ENCODE measurements at places on chromosomes 12 and 14.

DNA sequence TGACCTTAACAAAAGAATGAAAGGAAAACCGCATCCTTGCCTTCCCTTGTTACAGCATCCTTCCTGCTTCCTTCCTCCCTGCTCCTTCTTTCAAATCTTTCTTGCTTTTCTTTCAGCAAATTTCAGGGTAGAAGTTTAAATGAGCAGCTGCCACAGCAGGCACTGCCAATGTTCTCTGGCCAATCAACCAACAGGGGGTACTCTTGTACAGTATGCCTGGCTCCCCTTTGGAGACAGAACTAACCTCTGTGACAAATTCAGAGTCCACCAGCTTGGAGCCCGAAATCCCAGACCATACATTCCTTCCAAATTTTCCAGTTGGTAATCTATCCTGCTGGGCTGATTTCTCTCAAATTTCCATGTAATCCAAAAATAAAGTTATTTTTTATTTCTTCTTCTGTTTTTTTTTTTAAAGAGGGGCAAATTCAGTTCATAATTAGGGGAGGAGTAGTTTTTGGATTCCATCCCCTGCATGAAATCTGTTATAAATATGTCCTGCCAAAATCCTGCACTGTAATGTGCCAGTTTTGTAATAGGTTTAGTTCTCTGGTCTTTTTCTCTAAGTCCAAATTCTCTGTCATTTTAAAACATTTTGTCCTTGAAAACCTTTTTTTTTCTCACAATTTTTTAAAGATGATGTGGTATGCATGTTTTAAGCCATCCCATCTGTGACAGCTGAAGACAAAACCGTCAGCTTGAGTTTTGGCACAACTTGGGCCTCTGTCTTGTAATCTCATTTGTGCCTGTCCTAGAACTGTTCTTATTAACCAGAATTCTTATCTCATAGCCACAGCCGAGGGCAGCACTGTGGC lies 610.0 kb upstream of the LMO3 start:
- no peak for DNase-seq

GRCh38 chr14:49986343-49987014 lies 93.6 kb downstream of the ARF6 start:
- DNase-seq, result no peak

DNA sequence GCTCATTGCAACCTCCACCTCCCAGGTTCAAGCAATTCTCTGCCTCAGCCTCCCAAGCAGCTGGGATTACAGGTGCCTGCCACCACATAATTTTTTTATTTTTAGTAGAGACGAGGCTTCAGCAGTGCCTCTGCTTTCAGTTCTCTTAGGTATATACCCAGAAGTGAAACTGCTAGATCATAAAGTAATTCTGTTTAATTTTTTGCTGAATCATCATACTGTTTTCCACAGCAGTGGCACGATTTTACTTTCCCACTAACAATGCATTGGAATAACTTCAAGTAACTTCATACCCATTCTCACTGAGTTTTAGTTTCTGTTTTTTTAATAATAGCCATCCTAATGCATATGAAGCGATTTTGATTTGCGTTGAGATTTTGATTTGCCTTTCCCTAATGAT lies 148.0 kb upstream of the G2E3 start:
- no peak for DNase-seq

DNA sequence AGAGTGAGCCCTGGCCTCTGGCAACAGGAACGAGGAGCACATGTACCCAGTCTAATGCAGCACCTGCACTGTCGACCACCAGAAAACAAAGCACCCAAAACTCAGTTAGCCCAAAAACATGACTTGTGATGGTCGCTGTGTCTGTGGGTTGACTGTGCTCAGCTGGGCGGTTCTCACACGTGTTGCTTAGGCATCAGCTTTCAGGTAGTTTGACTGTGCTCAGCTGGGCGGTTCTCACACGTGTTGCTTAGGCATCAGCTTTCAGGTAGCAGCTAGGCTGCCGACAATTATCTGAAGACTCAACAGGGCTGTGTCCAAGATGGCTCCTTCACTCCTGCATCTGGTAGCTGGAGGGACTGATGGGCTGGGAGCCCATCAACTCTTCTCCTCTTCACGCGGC lies 1.2 kb upstream of the LRCOL1 start:
- DNase-seq, result no peak

GRCh38 chr12:131027264-131027663 lies 73.6 kb downstream of the ADGRD1 start:
- no peak for DNase-seq

GRCh38 chr14:94581127-94581999 lies at the start of gene SERPINA5:
Gene SERPINA5 (plus strand): TSS chr14:94581426. CDS start chr14:94587363, 5,937 bp downstream.
- no peak for DNase-seq

All from type B pancreatic cell (in vitro differentiated cells).